ENCODE measurements at places on chromosomes 6 and 20.

- DNase-seq = no peak
These were observed 6.0 kb downstream of the MMP9 start for GRCh38 chr20:46014517-46015396.

DNA sequence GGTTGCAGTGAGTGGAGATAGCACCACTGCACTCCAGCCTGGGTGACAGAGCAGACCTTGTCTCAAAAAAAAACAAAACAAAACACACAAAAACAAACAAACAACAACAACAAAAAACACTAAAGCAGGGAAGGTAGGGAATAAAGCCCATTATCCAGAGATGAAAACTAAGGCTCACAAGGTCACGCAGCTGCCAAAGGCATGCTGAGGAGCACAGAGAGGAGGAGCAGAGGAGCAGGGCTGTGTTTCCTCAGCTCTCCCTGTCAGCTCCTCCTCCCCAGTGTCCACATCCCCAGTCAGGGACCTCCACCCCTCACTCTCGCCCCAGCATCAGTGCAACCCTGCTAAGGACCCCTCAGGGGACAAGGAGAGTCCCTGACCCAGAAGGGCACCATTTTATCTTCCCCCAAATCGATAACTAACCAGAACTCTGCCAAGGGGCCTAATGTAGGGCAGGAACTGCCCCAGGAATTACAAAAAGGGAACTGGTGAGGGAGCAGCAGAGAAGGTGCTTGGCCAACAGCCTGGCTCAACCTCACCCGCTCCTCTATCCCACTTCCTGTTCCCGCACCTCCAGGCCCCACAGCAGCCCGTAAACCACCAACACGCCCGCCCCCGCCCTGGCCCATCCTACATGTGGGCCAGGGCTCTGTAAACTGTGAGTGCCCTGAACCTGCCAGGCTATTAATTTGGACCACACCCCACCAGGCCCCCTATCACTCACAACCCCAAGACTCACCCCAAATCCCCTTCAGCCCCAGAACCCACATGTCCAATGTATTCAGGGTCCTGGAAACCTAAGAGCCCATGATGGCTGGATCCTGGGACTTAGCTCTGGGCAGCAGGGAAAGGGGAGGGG, 9.0 kb downstream of the TEAD3 start:
- DNase-seq = no peak

DNA sequence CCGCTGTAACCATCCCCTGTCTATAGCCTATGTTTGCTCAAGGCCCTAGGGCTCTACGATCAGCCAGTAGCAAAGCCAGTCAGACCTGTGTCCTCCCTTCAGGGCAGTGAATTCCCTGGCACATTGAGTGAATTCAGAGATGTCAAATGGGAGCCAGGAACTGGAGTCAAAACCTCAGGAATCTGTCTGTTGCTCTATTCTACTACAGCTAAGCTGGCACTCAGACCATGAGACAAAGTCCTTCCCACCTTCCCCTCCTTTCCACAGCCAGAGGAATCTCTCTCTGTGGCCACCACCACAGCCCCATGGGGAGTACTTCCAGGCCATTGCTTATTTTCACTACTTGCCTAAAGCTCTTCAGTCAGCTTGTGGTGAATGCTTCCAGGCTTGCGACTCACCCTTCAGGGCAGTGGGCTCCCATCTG, 82.0 kb downstream of the PKIB start:
- no peak for DNase-seq

DNA sequence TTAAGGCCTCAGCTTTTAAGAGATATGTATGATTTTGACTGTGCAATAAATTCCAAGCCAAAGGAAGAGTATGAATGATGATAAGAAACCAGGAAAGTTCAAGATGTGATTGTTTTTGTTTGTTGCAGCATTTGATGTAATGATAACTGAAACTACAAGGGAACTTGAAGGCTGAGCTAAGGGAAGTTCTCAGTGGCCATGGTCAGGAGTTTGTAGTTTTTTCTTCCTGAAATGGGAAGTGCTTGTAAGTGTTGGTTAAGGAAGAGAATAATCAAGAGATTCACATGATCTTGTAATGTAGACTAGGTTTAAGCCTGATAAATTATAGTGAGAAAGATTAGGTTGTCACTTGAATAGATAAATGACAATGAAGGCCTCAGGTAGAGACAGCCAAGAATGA, 53.4 kb downstream of the PTCHD4 start:
- no peak for DNase-seq

- no peak for DNase-seq
These were observed 135.5 kb upstream of the SALL4 start for GRCh38 chr20:51937779-51938178.

DNA sequence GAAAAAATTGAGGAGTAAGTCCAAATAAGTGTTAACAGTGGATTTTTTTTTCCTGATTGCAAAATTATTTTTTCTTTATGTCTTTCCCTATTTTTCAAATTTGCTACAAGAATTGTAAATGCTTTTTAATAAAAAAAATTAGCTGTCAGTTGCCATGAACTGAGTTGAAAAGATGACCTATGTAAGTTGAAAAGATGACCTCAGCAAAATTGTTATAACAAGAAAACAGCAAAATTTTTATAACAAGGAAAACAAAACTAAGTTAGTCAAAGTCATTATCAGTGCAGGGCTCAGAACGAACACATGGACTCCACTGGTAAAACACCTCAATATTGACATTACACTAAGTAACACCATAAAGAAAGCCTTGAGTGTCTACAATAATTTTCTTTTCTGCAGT, 207.0 kb upstream of the HDDC2 start:
- DNase-seq = no peak

DNA sequence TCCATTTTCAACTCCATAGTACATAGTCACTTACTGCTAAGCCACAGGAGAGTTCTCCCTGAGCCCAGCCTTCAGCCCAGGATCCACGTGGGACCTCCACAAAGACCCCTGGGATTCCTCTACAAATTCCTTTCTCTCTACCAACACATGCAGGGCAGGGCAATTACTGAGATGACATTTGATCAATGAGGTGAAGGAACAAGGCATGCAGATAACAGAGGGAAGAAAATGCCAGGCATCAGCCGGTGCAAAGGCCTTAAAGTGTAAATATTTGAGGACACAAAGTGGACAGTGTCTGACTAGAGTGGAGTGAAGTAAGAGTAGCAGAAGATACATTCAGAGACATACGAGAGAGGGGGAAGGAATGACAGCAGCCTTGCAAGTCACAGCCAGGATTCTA, 70.2 kb downstream of the HS3ST5 start:
- no peak for DNase-seq

DNA sequence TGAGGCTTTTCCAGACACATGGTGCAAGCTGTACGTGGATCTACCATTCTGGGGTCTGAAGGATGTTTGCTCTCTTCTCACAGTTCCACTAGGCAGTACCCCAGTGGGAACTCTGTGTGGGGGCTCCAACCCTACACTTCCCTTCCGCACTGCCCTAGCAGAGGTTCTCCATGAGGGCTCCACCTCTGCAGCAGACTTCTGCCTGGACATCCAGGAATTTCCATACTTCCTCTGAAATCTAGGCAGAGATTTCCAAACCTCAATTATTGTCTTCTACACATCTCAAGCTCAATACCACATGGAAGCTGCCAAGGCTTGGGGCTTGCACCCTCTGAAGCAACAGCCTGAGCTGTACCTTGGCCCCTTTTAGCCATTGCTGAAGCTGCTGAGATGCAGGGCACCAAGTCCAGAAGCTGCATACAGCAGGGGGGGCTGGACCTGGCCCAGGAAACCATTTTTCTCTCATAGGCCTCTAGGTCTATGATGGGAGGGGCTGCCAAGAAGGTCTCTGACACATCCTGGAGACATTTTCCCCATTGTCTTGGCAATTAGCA, 11.6 kb downstream of the PDSS2 start:
- no peak for DNase-seq

DNA sequence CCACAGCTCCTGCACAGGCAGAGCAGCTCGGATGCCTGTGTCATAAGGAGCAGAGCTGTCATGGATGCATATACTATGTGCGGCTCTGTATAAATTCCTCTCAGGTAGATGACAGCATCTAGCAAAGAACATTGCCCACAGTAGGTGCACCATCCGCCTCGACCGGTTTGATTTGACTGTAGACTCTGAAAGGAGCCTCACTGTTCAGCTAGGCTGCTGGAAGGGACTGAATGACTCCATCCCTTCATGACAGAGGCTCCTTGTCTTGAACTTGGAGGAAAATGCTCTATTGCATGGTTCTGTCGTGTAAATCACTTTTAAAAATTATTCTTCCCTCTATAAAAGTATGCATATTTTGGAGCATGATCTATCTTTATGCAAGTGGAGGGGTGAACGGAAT, 128.8 kb upstream of the QKI start:
- DNase-seq = no peak

GRCh38 chr6:15023448-15023847, 222.4 kb upstream of the JARID2 start:
- DNase-seq = no peak

DNA sequence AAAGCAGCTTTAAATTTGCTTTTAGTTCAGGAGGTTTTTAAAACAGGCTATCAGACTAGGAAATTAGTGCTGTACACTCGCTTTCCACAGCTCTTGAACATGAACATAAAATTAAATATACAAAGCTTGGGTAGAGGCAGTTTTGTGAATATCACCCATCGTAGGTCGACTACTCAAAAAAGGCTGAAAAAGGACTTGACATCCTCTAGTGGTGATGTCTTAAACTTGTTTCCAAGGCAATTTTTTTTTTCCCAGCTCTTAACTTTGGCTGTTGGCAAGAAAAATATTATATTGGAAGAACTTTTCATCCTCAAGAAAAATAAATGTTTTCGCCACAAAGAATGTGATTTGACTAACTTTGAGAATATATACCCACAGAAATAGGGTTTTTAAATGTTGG, 2.9 kb downstream of the MAP7 start:
- DNase-seq = no peak

DNA sequence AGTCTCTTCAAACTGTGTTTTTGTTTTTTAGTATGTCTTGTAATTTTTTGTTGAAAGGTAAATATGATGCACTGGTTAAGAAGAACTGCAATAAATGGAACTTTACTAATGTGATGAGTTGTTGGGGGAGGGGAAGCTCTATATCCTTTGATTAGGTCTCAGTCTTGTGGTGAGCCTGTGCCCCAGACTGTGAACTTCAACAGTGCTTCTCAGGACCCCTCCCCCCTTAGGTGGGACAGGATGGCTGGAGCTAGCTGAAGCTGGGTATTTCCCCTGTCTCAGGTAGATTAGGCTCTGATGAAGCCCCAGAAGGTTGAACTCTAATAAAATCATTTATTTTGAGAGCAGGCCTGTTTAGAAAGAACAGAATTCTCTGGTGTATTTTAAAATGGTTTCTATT, 31.4 kb upstream of the TASP1 start:
- DNase-seq = no peak

- no peak for DNase-seq
These were observed 286.5 kb upstream of the MARCKS start for GRCh38 chr6:113570641-113571040.

DNA sequence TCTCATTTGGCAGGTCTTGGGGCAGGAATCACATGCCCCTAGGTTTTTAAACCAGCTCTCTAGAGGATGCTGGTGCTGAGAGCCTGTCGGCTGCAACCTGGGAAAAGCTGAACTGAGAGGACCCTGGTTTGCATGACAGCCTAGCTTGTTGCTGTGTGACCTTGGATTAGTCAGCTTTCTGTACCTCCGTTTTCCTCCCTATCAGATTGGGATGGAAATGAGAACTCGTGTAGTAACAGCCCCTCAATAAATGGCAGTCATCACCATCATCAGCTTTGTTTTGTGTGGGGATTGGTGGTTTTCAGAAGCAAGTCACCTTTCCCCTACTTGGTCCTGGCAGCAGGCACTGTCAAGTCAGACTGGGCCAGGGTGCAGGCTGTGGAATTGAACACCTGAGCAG, 75.2 kb upstream of the MYL9 start:
- DNase-seq = no peak

GRCh38 chr20:62728028-62728780, 19.6 kb downstream of the NTSR1 start:
- no peak for DNase-seq

DNA sequence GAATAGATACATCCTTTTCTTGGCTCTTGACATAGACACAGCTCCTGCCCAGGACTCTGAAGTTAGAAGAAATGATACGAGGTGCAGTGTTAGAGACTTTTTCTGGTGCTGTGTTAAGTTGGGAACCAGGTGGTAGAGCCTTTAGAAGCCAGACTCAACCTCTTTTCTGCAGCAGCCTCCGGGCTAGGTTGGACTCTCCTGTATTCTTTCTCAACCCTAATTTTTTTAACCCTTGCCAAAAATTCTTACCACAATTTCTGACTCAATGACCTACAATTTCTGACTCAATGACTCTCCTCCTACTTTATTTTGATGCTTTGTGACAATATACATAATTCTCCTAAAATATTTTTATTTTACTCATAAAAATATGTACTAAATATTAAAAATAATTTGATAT, 127.4 kb upstream of the PRL start:
- DNase-seq = no peak

DNA sequence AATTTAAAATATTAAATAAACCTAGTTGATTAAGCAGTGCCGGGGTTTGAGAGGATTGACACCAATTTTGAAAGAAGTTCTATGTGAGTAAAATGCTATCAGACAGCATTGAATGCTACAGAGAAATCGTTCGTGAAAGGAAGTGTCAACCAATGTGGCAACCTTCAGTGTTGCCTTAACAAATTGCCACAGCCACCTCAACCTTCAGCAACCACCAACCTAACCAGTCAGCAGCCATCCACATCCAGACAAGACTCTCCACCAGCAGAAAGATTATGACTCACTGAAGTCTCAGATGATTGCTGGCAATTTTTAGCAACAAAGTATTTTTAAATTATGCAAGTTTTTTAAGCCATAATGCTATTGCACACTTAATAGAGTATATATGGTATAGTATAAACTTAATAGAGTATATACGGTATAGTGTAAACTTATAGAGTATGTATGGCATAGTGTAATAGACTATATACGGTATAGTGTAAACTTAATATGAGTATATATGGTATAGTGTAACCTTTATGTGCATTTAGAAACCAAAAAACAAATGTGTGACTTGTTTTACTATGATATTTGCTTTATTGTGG, 65.3 kb upstream of the ID4 start:
- DNase-seq = no peak

GRCh38 chr20:38023181-38024001, 9.9 kb downstream of the TTI1 start:
- DNase-seq = no peak

GRCh38 chr6:37748118-37748517, 50.4 kb upstream of the MDGA1 start:
- no peak for DNase-seq

- DNase-seq = peak; percentile 91
These were observed 17.6 kb upstream of the TM9SF4 start for GRCh38 chr20:32091888-32092346.

DNA sequence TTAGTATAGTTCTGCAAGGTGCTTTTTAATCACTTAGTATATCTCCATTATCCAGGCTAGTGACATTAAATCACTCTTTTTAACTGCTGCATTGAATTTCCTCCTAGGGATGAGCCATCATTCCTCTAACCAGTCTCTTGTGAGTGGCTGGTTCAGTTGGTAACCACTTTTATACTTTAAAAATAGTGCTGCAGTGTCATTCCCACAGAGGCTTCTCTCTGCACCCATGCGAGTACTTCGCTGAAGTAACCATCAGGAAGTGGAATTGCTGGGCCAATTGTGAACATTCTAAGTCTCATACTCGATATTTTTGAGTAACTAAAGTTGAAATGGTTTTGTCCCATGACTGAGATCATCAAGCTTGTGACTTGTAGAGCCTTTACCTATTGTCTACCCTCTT, 2.1 kb downstream of the BTN3A2 start:
- no peak for DNase-seq

- no peak for DNase-seq
These were observed 205.6 kb upstream of the ZNF184 start for GRCh38 chr6:27678469-27678868.

GRCh38 chr6:1087154-1087843, 224.6 kb upstream of the FOXQ1 start:
- DNase-seq = no peak

GRCh38 chr6:88629838-88630494, 333.5 kb downstream of the RNGTT start:
- no peak for DNase-seq

All from ecto neural progenitor cell (in vitro differentiated cells).